Camera-type eye (tissue), 1 donor: ENCODE measurements at places on chromosomes 1 and 21. TPM values are rescaled to one million over a fixed set of nuclear protein-coding genes. Genes with fewer than 3 reads are reported as not detected.

The CATSPER4 gene
- total RNA-seq: not detected

The CFAP74 gene
- 0.27 TPM for total RNA-seq

The ADAMTS1 gene
- total RNA-seq: 56.2 TPM

The LYSMD1 gene
- 19.3 TPM for total RNA-seq

The ZFP69B gene
- total RNA-seq: 10.4 TPM

The RPE65 gene
- 37.7 TPM for total RNA-seq
